ENCODE measurements at places on chromosomes 5 and 9.

DNA sequence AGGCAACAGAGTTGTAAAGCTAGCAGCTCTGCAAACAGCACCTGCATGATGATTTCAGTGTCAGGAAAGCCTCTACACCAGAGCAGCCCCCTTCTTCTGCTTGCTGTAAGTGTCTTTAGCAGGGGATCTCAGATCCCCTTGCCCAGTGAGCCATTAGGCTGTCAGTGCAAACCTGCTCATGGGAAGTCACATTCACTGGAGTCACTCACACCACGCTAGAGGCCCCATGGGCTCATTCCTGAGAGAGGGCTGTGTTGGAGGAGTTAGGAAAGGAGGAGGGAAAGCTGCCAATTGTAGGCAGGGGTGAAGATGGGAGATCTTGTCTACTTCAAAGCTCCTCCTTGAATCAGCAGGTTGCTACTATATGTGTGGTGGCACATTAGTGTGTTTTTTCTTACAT lies 275.2 kb downstream of the SMARCA2 start:
- DNase-seq: no peak

- DNase-seq: no peak
Observed at GRCh38 chr5:35963381-35963843, 25.0 kb upstream of the CAPSL start.

DNA sequence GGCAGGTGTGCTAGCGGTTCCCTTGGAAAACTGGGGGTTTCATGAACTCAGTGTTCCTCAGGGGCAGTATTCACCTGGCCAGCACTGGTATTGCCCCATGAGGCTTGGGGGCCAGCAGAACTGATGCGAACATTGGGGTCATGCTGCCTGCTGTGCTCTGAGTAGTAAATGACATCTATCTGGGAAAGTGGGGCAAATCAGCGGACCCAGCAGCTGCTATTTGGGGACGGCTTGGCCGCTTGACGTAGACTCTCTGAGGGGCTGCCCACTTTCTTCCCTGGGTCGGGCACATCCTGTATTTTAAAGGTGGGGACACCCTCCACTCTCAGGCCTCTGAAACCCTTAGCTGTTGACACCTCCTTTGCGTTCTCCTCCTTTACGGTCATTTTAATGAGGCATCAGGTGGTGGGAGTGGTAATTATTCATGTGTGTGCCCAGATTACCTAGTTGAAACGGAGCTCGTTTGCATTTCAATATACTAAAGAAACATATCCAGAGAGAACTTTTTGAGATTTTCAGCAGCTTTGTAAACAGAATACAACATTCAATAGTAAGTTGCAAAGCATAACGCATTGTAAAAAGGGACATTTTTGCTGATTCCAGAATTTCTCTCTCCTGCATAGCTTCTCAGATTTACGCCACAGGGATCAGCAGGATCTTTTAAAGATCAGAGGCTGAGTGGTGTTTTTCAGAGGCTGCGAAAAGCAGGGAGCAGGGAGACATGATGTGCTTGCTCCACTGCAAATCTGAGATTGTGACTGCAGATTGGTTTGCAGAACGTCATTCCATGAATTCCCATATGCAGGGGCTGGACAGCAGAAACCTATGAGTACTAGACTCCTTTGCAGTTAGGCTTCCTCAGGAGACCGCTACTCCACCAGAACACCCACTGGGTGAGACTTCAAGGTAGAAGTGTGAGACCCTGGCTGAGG lies 56.8 kb upstream of the ZFR start:
- DNase-seq: no peak

GRCh38 chr9:75200892-75201470 lies 112.7 kb downstream of the OSTF1 start:
- DNase-seq: no peak

DNA sequence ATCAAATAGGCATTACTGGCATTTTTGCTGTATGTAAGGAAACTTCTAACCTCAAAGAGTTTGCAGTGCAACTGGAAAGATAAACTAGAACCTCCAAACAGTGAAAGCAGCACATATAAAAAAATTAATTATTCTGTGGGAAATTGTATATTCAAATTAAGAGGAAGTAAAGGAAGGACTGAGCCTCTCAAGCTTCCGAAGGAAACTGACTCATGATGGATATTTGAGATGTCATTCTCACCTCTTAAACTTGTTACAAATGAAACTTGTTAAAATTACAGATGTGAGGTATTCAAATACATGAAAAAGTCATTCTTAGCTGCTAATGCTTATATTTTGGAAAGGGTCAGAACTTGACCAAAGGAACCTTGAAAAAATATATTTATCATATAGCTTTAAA lies 538.7 kb downstream of the PDE4D start:
- no peak for DNase-seq

GRCh38 chr9:673966-674526 lies 167.5 kb upstream of the DMRT1 start:
- no peak for DNase-seq

DNA sequence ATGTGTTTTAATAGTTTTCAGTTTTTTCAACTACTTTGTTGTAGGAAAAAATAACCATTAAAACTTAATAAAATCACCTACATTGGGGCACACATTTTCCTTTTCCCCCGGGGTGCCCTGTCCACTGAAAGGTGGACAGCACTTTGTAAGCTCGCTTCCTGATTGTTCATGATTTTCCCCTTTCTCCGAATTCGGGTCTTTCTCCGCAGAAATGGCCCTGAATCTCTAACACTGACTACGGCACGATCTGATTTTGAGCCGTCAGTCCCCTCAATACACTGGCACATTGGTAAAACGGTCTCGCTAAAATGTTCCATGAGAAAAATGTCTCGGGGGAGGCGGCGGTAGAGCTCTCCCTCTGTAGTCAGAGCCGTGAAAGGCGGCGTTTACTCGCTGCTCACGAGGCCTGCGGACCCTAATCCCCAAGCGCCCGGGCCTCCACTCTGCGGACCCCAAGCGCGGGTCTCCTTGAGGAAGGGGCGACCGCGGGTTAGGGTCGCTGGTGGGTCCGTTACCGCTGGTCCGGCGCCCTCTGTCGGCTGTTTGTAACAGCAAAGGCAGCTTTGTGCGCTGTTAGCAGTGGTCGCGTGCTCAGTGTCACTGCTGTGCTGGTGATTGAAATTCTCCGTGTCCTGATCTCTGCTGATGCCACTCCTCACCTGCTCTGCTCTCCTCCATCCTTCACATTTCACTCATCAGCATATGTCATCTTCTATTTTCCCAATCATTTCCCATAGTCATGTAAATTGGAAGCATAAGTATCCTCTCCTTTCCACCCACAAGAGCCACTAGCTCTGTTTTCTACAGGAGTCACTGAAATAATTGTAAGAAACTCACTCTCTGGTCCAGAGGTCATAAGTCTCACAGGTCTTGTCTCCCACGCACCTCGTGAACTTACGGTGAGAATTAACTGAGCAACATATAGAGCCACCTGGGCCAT lies 10.8 kb upstream of the IFNA2 start:
- DNase-seq: peak; percentile 25

GRCh38 chr9:27801545-27801944 lies 228.3 kb upstream of the C9orf72 start:
- no peak for DNase-seq

- DNase-seq: no peak
Observed at GRCh38 chr5:173625673-173626504, 9.4 kb upstream of the BOD1 start.

GRCh38 chr9:90770182-90770738 lies 31.4 kb upstream of the SYK start:
- DNase-seq: no peak
